CD4-positive, alpha-beta T cell treated with Interleukin-10 for 1 hour (primary cell): ENCODE measurements at places on chromosomes 2 and 18.

DNA sequence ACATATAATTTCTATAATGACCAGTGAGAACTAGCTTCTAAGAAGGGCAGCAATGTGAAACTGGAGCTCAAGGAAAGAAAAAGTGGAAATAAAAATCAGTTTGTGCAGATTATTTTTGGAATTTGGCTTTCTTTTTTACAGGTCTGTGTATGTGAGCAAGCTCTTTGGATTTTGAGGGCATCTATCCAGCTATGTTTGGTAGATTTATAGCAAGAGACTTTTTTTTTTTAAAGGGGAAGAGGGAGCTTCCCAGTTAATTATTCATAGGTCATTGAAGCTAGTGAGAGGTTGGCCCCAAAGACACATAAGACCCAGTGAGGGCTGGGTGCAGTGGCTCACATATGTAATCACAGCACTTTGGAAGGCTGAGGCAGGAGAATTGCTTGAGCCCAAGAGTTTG is 24.0 kb upstream of the COLEC12 start:
- no peak for DNase-seq

GRCh38 chr18:44799907-44800421 is 119.3 kb downstream of the SETBP1 start:
- no peak for DNase-seq

DNA sequence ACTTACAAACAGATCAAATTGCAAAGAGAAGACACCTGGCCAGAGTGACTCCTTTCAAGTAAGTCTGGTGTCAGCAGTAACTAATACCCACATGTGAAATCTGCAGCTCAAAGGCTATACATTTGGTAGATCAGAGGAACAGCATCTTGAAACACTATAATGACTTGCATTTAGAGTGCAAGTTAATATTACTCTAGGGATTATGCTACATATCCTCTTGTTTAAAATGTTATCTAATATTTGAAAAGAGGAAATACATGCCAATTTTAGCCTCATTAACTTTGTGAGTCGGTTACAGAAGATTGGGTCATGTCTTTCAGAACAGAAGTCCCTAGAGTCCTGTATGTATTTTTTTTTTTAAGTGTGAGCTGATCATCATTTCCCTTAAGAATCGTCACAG is 15.2 kb downstream of the LANCL1 start:
- DNase-seq: no peak

DNA sequence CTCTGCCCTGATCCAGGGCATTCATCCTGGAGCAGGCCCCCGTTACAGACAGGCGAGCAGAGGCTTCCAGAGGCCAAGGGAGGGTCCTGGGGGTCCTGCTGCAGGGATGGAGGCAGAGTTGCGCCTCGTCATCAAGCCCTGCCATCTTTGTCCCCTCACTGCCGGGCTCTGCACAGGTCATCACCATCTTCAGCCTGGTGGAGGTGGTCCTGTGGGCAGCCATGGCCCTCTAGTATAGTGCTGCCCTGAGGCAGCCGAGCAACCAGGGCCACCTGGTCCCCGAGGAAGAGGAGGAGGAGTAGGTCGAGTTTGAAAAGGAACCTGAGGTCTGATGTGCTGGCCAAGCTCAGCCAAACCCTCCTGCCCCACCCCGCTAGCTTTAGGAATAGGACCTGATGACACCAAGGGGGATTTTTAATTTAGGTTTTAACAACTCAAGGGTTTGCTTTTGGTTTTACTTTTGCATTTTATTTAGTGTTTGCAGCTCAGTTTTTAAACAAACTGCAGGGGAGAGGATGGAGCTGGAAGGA is 8.8 kb upstream of the ALPI start:
- DNase-seq: no peak

DNA sequence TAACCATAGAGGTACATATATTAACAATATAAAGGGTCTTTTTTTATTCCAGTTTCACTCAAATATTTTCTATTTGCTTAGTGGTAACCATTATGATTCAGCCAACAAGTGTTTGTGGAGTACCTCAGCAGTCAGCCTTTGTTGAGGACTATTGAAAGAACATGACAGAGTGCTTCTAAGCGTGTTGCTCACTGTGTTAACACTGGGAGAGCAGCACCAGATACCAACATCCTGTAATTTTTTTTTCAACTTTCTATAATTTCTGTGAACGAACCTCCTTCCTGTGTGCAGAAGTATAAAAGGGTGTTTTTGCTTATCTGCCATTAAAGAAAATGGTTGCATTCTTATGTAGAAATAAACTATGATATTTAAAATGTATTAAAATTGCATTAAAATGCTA is 239.0 kb downstream of the PHLPP1 start:
- DNase-seq: no peak

- DNase-seq: no peak
These were observed 255.6 kb downstream of the DCDC2C start for GRCh38 chr2:3958969-3959368.

DNA sequence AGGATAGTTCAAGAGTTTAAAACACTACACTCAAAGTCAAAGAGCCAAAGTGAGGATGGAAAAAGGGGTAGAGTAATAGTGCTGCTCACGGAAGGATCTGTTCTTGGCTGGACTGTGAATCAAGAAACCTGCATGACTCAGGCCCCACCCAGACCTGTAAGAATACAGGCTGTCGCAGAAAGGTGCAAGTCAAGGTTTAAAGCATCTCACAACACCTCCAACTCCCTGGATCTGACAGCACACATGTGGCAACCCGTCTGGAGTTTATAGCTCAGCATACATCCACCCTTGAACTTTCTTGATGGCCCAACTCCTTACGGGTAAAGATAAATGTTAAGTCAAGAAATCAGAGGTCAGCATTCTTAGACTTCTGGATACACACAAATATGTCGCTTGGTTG is 6.3 kb downstream of the KIAA2012 start:
- DNase-seq: no peak

- DNase-seq: no peak
These were observed 36.5 kb upstream of the PGAP1 start for GRCh38 chr2:196963043-196963442.

GRCh38 chr2:43180897-43181296 is 45.5 kb downstream of the ZFP36L2 start:
- DNase-seq: no peak

DNA sequence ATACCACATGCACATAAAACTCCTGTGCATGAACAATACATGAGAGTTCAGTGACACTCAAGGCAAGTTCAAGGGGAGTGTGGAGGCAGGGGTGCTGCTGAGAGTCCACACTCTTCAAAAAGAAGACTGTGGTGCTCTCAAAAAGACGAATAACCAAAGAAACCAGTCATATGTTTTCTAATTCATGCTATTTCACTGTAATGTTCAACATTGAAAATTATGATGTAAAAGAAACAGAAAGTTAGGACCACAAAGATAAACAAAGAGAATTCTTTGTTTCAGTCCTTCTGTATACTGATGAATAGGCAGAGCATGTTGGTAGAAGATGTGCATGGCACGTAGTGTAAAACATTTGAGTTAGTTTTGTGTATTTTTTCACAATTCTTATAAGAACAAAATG is 864.2 kb upstream of the LRATD1 start:
- no peak for DNase-seq

DNA sequence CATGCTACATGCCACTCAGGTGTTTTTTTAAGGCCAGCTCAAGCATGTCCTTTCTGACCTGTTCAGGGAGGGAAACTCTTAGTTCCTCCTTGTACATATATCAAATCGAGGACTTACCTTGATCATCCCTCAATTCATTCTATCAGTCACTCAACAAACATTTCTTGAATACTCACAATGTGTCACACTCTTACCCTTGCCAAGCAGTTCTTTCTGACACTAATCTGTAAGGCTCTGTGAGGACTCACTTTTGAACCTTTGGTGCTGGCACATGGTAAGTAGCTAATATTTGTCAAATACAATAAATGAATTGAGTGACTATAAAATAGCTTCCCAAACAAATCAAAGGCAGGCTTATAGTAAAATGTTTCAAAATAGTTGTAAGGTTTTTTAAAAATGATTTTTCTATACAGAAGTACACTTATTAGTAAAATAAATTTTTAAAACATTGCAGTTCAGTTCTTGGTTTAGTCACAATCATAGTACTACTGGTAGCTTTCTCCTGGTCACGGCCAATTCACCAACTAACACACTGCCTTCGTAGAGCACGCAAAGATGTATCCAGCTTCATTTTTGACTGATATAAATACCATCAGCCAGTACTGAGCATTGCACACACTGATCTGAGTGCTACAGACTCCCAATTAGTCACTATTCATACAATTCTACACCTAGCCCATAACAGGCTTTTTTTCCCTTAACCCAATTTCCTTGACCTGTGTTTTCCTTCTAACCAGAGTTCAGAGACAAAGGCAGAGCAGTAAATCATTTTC is 50.9 kb downstream of the ZEB2 start:
- DNase-seq: no peak

DNA sequence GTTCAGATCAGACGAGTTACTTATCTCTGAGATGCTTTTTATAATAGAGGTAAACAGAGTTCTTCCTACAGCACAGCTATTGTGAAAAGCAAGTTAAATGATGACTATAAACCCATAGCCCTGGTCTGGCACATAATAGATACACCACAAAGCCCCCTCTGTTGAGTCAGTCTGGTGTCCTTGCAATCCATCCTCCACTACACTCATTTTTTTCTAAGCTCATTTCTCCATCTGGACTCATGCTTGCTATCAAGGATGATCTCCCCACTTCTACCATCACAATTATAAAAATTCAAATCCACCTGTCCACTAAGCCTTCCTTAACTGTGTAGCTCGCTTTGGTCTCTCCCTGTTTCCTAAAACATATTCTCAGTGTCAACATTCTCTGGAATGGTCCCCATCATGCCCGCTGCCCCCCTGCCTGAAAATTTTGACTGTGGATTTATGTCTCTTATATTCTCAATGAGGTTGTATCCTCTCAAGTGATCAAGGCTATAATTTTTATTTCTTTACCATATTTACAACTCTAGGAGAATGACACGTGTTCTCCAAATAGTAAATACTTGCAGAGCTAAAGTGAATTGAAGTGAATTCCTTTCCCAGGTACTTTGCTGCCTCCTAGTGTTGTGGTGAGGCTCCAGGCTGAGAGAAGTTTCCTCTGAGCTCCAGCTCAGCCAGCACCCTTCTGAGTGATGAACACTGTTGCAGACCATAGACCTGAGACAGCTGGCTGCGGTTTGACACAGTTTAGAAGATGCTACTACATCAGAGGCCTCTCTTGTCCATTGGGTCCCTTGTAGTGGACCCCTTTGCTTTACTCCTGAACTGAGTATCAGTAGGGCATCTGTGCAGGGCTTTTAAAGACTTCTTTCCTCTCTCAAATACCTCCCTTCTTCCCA is 108.7 kb downstream of the DPP10 start:
- DNase-seq: peak; percentile 2

- no peak for DNase-seq
These were observed 902.6 kb upstream of the GCFC2 start for GRCh38 chr2:76613330-76613729.

- peak; percentile 68 for DNase-seq
These were observed 56.9 kb downstream of the LPIN2 start for GRCh38 chr18:2956056-2956455.

DNA sequence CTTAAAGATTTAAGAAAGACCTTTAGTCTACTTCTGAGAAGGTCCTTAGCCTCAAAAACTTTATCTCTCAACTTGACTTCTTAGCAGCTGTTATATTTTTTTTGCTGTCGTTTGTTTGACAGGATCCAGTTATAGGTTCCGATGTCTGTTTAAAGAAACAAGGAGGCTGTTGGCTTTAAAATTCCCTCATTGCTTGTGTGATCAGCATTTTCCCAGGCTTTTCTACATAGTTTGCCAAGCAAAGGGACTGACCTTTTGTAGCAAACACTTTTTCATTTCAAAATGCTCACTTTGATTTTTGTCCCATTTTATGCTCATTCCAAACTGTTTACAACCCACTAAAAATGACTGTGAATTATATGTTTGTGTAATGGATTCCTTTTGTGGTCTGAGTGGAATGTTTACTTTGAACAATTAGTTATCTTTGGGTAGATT is 394.9 kb downstream of the ARHGAP15 start:
- DNase-seq: no peak

GRCh38 chr18:79507076-79507545 is 111.4 kb downstream of the NFATC1 start:
- no peak for DNase-seq

GRCh38 chr2:215705771-215706361 is 270.0 kb upstream of the FN1 start:
- no peak for DNase-seq

DNA sequence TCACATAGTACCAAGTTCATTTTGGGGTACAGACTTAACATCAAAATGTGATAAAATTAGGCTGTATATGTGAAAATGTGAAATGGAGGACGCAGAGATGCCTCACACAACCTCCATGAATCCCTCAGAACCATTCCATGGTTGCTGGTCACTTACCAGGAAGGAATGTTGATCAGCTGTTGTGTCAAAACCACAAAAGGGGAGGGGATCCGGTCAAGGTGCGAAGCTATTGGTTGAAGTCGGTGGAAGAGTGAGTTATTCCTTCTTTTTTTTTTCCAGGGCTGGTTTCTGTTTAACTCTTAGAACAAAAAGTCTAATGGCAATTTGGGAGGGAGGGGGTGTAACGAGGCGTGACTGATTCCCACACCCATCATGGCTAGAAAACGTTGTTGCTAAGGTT is 32.3 kb upstream of the REG3A start:
- DNase-seq: no peak

GRCh38 chr18:3152294-3152693 is 67.5 kb downstream of the MYOM1 start:
- DNase-seq: no peak

DNA sequence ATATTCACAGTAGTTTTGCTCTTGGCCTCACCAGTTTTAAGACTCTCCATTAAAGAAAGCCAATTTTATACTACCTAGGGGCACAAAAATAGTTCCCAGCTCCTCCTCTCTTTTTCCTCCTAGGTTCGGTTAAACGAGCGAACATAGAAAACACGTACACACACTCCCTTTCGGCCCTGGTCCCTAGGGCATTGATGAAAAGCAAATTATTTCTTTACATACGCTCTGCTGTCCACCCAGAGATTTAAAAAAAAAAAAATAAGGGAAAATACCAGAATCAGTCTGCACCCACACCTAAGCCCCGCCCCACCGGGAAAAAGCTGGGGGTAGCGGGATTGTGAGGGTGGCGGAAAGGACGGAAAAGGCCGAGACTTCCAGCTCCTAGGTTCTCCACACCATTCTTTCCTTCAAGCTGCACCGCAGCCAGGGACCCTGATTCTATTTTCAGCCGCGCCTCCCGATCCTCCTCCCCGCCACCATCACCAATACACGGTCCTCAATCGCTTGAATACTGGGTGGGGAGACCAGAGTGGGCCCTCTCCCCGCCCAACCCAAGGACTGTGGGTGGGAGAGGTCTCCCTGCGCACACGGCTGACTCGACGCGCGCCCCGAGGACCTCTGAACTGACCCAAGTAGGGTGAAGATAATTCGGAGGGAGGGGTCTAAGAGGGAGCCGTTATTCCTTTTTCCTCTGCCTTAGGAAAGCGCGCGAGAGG is 769 bp downstream of the ATF2 start:
- DNase-seq: no peak

- DNase-seq: no peak
These were observed 1.2 kb upstream of the MZT2A start for GRCh38 chr2:131493199-131493968.

- no peak for DNase-seq
These were observed 34.3 kb upstream of the RMP24 start for GRCh38 chr18:35938158-35938557.

- no peak for DNase-seq
These were observed 121.4 kb upstream of the HDAC4 start for GRCh38 chr2:239522002-239522739.

- no peak for DNase-seq
These were observed 422.2 kb upstream of the FSIP2 start for GRCh38 chr2:185316383-185316782.

- DNase-seq: no peak
These were observed 134.4 kb downstream of the OSR1 start for GRCh38 chr2:19224011-19224410.

GRCh38 chr18:805755-806110 is 6.3 kb downstream of the YES1 start:
- no peak for DNase-seq
